Central memory CD4-positive, alpha-beta T cell (primary cell): ENCODE measurements at places on chromosomes 4 and X.
A peak's percentile ranks its signal among the peaks of the same experiment; 100 is the strongest.

DNA sequence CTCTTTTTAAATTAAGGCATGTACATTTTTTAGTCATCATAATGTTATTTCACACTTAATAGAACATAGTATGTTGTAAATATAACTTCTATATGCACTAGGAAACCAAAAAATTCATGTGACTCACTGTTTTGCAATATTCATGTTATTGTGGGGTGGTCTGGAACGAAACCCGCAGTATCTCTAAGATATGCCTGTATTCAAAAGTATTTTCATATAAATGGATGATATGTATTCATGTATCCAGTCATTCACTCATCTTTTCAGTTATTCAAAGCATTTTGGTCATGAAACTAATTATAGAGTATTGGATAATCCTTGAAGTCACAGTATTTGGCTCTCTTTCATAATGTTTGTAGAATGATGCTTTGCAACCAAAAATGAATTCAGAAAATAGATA lies 168.1 kb downstream of the HS6ST2 start:
- DNase-seq: no peak

GRCh38 chr4:142840516-142841123 lies 5.5 kb downstream of the INPP4B start:
- peak; percentile 25 for DNase-seq

DNA sequence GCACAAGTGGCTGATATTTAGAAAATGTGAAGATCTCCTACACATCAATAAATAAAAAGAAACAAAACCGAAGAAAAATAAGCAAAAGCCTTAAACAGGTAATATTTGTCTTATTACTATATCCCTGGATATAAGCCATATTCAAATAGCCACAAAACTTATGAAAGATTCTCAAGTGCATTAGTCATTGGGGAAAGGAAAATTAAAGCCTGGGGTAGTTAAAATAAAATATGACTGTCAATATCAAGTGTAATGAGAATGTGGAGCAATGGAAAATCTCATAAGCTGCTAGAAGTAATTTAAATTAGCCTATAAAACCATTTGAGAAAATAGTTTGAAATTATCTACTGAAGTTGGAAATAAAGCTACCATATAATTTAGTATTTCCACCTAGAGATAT lies 399.9 kb downstream of the GASK1B start:
- DNase-seq: no peak

DNA sequence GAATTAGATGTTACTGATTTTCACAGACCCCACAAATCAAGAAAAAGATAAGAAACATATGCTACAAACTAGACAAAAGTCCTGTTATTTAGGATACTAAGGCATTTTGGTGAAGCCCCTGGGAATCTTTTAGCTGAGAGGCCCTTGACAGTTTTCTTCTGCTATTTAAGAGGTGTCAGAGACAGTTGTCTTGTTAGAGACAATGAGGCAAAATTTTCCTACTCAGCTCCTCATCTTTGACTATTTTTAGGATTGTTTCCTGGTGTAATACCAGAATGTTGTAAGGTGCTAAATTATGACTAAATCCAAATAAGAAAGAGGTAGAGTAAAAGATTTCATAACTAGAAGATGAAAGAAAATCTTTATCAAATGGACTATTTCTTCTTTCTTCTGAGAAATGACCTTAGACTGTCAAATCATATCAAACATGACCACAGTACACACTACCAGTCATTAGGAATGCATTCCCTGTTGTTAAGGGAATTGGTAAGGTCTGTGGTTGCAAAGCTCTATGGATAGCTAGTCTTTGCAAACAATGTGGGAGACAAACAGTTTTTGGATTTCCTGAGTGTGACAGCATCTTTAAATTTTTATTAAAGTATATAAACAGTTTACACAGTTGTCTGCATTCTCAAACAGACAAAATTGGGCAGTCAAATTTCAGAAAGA lies 926.1 kb downstream of the ADGRL3 start:
- DNase-seq: no peak

GRCh38 chrX:9501362-9501761 lies 36.5 kb downstream of the TBL1X start:
- DNase-seq: no peak

DNA sequence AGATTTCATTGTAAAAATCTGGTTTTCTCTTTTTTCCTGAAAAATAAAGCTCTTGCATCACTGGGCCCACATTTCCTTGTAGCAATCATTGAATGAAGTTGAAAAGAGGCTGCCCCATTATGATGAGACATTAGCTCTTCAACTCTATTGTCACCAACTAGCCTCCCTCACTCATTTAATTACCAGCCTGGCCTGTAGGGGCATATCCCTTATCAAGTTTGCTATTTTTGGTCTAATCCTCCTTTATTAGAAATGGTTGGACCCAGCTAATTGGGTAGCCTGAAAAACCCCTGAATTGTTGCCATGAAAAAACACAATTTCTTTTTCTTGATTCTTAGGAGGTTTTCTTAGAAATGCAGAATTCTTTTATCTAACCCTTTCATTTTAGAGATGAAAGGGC lies 164.6 kb upstream of the CASK start:
- no peak for DNase-seq

- no peak for DNase-seq
Observed at GRCh38 chr4:55031158-55031557, 94.2 kb downstream of the KDR start.

DNA sequence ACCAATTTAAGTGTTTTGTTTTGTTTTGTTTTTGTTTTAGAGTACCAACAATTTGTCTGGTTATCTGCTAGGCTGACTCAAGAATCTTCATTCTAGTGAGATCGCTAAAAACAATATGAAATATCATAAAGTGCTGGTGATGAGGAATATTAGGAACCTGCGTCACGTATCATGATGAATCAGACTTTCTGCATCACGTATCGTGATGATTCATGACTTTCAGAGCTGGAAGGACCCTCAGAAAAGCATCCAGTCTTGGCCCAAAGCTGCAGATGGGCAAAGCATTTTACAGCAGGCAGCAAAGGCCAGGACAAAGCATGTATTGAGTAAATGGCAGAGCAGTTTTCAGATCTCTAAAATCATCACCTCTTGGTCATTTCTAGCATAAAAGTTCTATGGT lies 278.0 kb upstream of the BOD1L1 start:
- no peak for DNase-seq

GRCh38 chr4:78689261-78689660 lies 86.9 kb upstream of the BMP2K start:
- DNase-seq: no peak

GRCh38 chr4:86156531-86156930 lies 203.3 kb downstream of the MAPK10 start:
- no peak for DNase-seq

DNA sequence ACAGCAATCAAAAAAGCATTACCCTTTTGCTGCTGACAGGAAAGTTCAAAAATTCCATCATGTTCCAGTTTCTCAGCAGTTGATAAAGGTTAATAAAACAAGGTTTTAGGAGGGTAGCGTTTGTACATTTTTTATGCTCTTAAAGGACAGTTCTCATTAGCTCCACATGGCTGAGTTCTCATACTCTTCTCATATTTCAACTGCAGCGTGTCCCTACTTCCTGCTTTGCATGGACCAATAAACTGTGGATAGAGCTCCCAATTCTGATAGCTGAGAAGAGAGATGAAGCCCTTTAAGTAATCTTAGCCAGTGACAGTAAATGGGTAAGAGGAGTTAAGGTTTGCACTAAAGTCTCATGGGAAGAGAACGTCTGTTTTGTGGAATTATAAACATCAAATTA lies 53.5 kb downstream of the SPANXA2 start:
- no peak for DNase-seq

- no peak for DNase-seq
Observed at GRCh38 chr4:64271601-64272081, 137.6 kb downstream of the TECRL start.

DNA sequence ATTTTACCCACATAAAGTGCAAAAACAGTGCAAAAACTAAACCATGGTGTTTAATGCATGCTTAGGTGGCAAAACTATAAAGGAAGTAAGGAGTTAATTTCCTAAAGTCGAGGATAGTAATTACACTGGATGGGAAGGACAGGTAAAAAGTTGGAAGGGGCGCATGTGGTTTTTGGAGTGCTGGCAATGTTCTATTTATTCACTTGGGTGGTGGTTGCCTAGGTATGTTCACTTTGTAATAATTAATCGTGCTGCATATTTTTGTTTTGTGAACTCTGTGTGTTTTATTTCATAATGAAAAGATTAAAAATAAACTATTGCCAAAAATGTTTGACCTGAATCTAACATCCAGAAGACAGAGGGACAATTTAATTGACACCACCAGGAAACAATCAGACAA lies 32.1 kb upstream of the SMARCA5 start:
- DNase-seq: no peak

DNA sequence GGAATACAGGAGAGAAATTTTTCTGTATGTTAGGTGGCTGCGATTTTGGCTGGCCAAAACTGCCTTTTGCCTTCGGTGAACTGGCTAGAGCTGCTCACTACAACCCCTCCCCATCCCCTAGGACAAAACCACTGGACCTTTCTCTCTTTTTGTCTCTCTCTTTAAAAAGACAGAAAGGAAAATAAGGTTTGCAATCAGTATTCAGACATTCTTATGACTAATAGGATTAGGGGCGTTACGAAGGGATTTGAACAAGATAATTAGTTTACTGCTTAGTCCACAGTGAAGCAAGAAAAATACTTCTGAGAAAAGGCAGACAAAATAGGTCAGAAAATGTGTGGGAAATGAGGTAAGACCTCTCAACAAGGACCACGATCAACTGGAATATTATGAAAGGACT lies 180.4 kb downstream of the SLIT2 start:
- no peak for DNase-seq

GRCh38 chr4:155809835-155810234 lies 51.0 kb downstream of the GUCY1B1 start:
- peak; percentile 25 for DNase-seq

DNA sequence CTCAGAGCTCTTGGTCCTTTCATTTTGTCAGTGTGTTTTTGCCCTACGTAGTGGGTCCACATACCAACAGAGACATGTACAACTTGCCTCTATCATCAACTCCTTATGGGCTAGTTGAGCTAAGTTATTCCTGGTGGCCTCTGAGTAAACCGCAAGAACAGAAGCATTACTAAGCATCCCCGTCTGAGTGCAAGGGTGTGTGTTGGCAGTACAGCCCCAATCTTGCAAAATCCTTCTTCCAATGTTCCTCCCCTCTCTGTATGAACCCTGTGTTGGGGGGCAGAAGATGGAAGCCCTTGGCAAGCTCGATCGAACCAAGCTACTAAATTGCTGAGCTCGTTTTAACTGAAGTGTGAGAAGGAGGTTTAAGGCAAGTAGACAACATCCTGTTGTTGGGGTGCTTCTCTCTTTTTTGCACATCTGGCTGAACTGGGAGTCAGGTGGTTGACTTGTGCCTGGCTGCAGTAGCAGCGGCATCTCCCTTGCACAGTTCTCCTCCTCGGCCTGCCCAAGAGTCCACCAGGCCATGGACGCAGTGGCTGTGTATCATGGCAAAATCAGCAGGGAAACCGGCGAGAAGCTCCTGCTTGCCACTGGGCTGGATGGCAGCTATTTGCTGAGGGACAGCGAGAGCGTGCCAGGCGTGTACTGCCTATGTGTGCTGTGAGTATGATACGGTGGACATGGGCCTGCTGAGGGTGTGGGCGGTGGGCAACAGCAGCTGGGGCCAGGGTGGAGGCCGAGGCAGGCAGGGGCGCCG lies at the start of gene SH2D1A:
Gene SH2D1A (plus strand): TSS at position 447 of the 760 bp plus-strand sequence. CDS start 80 bp downstream, at position 527.
- peak; percentile 44 for DNase-seq

DNA sequence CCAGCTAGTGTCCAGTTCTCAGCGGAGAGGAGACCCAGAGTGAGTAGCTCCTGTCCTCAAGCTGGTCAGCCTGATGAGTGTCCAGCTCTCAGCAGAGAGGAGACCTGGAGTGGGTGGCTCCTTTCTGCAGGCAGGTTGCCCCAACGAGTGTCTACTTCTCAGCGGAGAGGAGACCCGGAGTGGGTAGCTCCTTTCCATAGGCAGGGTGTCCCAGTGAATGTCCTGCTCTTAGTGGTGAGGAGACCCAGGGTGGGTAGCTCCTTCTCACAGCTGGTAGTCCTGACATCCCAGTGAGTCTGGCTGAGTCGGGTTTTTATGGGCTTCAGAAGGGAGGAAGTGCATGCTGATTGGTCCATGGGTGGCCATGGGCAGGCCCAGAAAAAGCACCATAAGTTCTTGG lies 55.7 kb upstream of the NUDT6 start:
- DNase-seq: no peak

DNA sequence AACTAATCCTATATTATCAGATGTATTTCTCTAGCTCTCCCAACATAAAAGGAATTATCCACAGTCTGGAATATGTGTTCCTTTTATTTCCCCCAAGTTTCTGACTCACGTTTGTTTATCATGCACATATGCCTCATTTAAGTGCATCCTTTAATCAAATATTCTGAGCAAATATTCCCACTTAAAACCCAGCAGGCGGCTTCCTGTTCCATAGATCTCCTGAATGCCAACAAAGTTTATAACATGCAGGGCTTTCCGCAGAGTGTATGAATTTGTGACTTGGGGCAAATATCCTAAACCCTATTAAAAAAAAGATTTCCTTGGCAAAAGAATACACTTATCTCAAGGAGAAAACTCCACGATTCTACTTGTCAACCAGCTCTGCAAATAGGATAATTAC lies 16.9 kb downstream of the GLRA2 start:
- DNase-seq: no peak

DNA sequence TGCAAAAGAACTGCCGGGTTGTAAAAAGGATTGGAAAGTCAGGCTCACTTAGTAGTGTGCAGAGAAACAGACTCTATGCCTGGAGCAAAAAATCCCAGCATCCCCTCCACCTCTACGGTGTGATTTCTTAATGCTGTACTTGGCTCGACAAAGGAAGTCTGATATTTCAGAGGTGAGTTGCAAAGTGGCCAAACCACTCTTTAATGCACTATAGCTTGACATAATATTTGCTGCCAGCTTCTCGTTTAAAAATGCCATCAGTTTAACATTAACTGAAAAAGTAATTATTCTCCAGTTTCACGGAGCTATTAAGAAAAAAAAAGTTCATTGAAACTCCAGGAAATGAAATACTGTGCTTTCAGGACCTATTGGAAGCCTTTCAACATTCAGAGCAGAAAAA lies 448.3 kb upstream of the ZFP42 start:
- DNase-seq: no peak

DNA sequence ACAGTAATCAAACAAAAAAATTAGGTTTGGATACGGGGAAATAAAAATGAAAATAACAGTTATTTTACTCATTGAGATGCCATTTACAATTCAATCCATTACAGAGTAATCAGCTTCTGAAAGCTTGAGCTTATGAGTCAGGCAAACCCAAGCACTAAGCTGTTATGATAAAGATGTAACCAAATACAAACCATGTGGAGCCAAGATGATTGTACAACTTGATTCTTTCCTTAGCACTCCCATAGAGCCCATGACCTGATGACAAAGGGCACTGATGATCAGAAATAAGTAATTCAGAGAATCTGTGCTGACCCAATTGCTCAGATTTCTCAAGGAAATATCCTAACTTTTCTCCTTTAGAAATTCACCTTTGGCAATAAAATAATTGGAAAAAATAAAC lies 40.5 kb upstream of the PRKG2 start:
- no peak for DNase-seq

GRCh38 chr4:17511509-17511949 lies 361 bp downstream of the QDPR start:
- DNase-seq: peak; percentile 41

- DNase-seq: no peak
Observed at GRCh38 chr4:39036172-39036571, 4.0 kb upstream of the TMEM156 start.
